ENCODE measurements at places on chromosomes 1 and 21. TPM values are rescaled to one million over a fixed set of nuclear protein-coding genes. Genes with fewer than 3 reads are reported as not detected.

The HLX gene
- 4.3 TPM for polyA plus RNA-seq

The HYI gene
- polyA plus RNA-seq = 21.0 TPM

The BRINP2 gene
- not detected for polyA plus RNA-seq

The BECN2 gene
- not detected for polyA plus RNA-seq

The SLAMF7 gene
- 12.4 TPM for polyA plus RNA-seq

The RNF186 gene
- polyA plus RNA-seq = not detected

The PRR9 gene
- polyA plus RNA-seq = not detected

The ACADM gene
- 16.4 TPM for polyA plus RNA-seq

The ZNF648 gene
- polyA plus RNA-seq = not detected

The GART gene
- polyA plus RNA-seq = 8.7 TPM

The FCN3 gene
- polyA plus RNA-seq = not detected

The CASP9 gene
- 17.9 TPM for polyA plus RNA-seq

The SPSB1 gene
- polyA plus RNA-seq = 1.7 TPM

The RIPK4 gene
- polyA plus RNA-seq = not detected

The CAMSAP2 gene
- polyA plus RNA-seq = 0.10 TPM

The ESPN gene
- 0.19 TPM for polyA plus RNA-seq

The GOLPH3L gene
- 7.4 TPM for polyA plus RNA-seq

The VAMP3 gene
- polyA plus RNA-seq = 34.7 TPM

The PDE4B gene
- polyA plus RNA-seq = 63.7 TPM

The TEX38 gene
- not detected for polyA plus RNA-seq

The PSMA5 gene
- 26.3 TPM for polyA plus RNA-seq

The EXTL1 gene
- not detected for polyA plus RNA-seq

The TNFAIP8L2 gene
- polyA plus RNA-seq = 9.1 TPM

The ACTN2 gene
- not detected for polyA plus RNA-seq

The LINGO4 gene
- not detected for polyA plus RNA-seq

The KCND3 gene
- polyA plus RNA-seq = 0.03 TPM

Data from B cell (primary cell).